EH (cell line): ENCODE measurements at places on chromosomes 13 and 19.

- peak; percentile 94 for DNase-seq
These were observed at the start of gene LDLR for GRCh38 chr19:11089254-11090013. Gene LDLR, plus strand, starts transcription at chr19:11089463. Its CDS starts 86 bp downstream, at chr19:11089549.

- DNase-seq, result no peak
These were observed 180.4 kb downstream of the TM9SF2 start for GRCh38 chr13:99681695-99682094.

GRCh38 chr19:54462655-54463530 lies 685 bp downstream of the LENG9 start:
- peak; percentile 77 for DNase-seq

- DNase-seq, result peak; percentile 69
These were observed 23.3 kb downstream of the COMMD6 start for GRCh38 chr13:75514080-75514995.

GRCh38 chr13:76439546-76439945 lies 446.7 kb downstream of the KCTD12 start:
- no peak for DNase-seq

DNA sequence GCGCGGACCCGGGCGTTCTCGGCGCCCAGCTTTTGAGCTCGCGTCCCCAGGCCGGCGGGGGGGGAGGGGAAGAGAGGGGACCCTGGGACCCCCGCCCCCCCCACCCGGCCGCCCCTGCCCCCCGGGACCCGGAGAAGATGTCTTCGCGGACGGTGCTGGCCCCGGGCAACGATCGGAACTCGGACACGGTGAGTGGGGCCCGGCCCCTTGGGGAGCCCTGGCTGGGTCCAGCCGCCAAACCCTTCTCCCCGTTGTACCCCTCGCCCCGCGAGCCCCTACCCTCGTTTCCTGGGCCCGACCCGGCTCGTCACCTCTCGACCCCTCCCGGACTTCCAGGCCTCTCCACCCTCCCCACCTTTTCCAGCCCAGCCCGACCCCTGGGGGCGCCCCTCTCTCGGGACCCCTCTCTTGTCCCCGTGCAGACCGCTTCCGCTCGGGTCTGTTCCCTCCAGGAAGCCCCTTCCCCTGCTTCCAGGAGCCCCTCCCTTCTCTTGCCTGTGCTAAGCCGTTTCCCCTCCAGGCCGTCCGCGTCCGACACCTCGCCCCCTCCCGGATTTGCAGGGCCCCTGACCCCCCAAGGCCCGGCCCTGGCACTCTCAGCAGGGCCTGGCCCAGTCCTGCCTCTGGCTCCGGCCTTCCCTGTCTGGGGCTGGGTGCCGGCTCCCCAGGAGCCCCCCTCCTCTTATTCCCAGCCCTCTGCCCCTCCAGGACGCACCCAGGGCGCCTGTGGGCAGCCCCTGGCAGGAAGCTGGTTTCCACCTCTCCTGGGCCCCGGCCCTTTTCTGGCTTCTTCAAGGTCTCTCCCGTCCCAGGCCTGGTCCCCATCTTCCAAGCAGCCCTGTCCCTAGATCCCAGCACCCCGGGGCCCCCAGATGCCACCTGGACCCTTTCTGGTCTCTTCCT lies 632 bp downstream of the MARK4 start:
- DNase-seq, result peak; percentile 27

- DNase-seq, result no peak
These were observed 11.4 kb upstream of the MYCBP2 start for GRCh38 chr13:77338329-77338728.

DNA sequence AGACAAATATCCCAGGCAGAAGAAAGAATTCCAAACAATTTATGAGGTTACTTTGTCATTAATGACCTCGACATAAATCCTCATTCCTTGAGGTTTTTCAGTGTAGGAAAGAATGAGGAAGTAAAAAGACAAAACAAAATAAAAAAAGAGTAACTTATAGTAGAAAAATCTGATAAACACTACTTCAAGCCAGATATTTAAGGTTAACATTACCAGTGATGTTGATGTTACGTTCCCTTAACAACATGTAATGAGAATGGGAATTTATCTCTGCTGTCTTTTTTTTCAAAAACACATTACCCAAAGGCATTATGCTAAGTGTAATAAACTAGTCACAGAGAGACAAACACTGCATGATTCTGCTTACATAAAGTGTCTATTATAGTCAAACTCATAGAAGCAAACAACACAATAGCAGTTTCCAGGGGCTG lies 935.1 kb downstream of the SLITRK1 start:
- DNase-seq, result peak; percentile 59

GRCh38 chr13:78398743-78399410 lies 204.5 kb downstream of the POU4F1 start:
- DNase-seq, result no peak
